ENCODE measurements at places on chromosomes 4 and X.

GRCh38 chr4:177483271-177483670, 41.0 kb upstream of the AGA start:
- DNase-seq, result no peak

GRCh38 chrX:22800806-22801205, 199.0 kb upstream of the DDX53 start:
- no peak for DNase-seq

DNA sequence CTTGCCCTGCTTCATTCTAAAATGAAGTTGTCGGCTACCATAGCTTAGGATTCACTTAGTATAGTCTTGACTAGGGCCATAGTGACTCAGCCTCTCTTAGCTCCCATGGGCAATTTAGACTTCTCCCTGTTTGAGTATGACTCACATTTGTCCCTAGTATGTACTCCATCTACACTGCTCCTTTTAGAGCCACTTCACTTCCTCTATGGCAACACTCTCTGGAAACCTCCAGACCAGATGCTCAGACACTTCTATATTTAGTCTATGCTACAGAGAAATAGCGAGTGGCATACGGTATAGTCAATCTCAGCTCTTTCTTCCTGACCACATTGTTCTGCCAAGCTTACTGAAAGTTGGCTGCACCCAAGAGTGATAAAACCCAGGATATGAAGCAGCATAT, 11.2 kb downstream of the MEPE start:
- no peak for DNase-seq

DNA sequence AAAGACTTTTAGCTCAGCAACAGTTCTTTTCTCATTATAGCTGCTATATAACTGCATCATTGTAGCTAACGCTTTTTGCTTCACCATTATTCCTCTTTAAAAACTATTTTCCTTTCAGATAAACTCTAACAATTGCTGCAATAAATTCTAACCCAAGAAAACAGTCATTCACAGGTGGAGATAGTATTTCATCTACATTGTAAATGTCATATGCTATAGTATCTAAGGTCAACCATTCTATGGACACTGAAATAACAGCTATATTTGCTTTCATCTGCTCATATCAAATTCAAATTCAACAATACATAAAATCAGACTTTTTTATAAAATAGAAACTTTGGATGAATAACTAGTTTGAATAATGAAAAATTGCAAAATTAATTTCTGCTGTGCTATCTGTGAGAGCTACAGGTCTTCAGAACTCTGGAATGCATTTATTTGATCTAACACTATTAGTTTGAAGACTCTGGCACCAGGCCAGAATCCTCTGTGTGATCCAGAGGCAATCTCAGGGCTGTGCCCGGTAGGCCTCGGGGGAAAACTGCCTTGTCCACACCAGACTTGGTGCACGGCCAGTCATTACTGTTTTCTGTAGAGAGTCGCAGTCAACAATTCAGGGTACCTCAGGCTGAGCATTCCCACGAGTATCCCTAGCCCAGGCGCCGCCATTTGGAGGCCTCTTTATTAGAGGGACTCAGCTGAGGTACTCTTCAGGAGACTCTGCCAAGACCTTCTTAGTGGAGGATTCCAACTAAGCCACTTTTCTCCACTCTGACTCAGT, 332.4 kb downstream of the SLC7A11 start:
- no peak for DNase-seq

DNA sequence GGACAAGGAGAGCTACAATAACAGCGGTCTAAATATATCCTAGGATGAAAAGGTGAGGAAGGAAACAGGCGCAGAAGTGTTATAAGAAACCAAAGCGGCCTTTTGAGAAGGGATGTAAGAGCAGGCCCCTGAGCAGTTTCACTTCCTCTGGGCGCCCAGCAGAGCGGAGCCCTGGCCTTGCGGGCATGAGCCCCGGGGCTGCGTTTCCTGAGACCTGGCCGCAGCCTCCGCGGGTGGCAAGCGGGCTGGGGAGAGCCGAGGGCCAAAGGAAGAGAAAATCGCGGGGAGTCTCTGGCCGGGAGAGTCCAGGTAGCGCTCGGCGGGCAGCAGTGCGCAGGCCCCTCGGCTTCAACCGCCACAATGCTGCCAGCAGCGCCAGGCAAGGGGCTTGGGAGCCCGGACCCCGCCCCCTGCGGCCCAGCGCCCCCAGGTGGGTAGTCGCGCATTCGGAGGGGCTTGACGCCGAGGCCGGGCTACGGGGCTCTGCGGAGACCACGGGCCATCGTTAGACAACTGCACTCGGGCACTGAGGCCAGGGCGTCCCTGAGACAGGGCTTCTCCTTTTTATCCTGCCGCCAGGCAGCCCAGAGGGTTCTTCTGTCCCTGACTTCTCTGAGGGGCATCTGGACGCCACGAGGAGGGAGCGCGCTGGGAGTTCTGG, at the start of gene BANK1:
Gene BANK1, plus strand, starts transcription at position 210 of the 661 bp plus-strand sequence. Its CDS starts 151 bp downstream, at position 361.
- no peak for DNase-seq

GRCh38 chrX:152993933-152994332, at the start of gene PNMA5:
PNMA5 (minus strand) TSS chrX:152994116; CDS start chrX:152991598, 2,518 bp downstream.
- no peak for DNase-seq

DNA sequence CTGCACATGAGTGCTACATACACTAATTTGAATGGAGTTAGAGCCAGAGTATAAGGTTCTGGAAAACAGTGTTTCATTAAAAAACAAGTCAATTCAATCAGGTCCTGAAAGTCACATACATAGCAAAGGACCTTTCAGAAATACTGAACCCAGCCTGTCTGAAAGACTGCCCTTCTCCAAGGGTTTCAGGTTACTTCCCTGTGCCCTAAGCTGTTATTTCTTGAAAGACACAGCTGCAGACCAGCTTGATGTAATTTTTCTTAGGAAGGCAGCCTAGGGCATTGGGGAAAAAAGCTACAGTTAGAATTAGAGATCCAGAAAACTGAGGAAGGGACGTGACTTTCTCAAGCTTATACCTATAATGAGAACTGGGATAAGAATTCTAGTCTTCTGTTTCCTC, 155.9 kb upstream of the MAOA start:
- DNase-seq, result no peak

DNA sequence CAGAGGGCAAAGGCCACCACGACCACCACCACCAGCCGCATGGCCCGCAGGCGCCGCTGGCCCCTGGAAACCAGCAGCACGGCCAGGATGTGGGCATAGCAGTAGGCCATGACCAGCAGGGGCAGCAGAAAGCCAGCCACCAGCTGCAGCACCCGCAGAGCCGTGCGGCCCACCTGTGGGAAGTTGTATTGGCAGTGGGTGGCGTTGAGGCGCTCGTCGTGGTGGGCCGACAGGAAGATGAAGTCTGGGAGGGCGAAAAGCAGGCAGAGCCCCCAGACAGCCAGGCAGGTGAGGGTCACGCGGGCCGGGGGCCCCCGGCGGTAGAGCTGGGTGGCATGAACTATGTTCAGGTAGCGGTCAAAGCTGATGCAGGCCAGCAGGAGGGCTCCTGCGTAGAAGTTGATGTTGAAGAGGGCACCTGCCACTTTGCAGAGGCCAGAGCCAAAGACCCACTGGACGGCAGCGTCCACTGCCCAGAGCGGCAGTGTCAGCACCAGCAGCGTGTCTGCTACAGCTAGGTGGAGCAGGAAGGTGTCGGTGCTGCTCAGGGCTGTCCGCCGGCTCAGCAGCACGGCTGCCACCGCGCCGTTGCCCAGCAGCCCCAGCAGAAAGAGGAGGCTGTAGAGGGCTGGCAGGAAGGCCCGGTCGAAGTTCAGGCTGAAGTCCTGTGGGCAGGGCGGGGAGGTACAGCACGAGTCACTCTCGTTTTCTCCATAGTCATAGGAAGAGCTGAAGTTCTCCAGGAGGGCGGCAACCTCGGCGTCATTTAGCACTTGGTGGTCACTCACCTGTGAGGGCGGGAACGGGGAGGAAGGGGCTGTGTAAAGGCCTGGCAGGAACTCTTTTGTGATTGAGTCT, 1.4 kb downstream of the CXCR3 start:
- DNase-seq, result no peak

DNA sequence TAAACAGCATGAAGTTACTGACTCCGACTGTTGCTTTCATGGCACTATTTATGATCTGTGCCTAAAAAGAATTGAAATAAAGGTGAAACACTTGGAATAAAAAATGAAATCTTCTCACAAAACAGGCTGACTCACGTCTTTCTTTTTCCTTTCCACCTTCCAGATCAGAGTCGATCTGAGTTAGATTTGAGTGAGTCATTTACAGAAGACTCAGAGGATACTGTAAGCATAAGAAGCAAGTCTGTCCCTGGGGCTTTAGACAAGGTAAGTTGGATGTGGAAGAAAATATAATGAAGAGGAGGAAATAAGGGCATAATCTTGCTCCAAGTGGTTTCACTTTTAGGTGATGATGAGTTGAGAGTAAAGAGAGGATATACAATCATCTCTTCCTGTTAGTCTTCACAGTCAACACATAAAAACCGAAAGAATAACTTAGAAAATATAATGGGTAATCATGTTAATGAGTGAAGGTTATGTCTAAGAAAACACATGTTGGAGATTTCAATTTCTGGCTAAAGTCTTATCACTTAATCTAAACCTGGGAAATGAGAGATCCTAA, 89.7 kb downstream of the SYTL5 start:
- no peak for DNase-seq

- DNase-seq, result no peak
Measured at GRCh38 chr4:23720556-23720955, 169.3 kb downstream of the PPARGC1A start.

DNA sequence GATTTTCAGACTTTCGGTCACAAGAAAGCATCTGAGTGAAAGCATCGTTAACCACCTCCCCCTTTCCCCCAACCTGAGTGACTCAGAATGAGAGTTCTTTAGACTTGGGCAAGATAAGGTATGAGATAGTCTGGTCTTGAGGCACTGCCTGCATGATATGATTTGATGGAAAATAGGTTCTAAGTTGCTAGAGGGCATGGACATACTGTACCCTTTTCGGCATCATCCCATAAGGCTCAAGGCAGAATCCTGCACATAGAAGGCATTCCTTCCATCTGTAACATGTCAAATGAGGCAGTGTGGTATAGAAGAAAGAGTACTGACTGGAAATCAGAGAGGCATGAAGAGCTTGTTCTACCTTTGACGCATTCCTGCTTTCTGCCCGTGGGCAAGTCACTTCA, 16.8 kb upstream of the AMOT start:
- no peak for DNase-seq

GRCh38 chr4:47692691-47693090, 145.2 kb downstream of the CORIN start:
- no peak for DNase-seq

DNA sequence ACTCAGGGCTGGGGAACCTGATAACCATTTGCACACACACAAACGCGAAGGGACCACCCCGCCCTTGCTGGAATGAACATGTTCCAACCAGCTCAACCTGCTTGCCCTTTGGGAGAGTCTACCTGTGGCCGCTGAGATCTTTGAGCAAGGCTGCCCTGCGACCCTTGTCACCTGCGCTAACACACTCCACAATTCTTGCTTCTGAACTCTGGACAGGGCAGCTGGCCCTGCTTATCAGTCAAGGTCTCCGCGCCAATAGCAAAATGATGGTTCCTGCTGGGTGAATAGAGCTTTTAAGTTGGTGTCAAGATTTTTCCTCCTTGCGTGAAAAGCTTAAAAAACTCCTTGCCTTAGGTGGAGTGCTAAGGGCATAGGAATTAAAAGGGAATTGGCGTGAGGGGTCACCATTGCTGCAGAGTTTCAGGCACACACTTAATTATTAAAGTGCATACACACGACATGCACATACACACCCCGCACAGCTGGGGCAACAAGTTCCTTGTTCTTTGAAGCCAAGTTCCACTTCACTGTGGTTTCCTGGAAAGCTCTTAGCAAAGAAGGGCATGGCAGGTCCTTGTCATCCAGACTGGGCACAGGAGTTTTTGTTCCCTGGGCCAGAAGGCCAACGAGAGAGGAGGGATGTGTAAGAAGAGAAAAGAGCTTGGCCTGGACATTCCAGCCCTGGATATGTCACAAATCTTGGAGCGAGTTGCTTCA, 207.7 kb downstream of the STIM2 start:
- no peak for DNase-seq

- no peak for DNase-seq
Measured at GRCh38 chr4:109169170-109169569, 133.3 kb downstream of the COL25A1 start.

- DNase-seq, result no peak
Measured at GRCh38 chrX:51332188-51332942, at the start of gene NUDT10. NUDT10 (plus strand) TSS chrX:51332822; CDS start chrX:51332966, 144 bp downstream.

- no peak for DNase-seq
Measured at GRCh38 chr4:54109241-54110018, 9.5 kb downstream of the GSX2 start.

GRCh38 chrX:65607070-65607742, 60.2 kb upstream of the MSN start:
- no peak for DNase-seq

DNA sequence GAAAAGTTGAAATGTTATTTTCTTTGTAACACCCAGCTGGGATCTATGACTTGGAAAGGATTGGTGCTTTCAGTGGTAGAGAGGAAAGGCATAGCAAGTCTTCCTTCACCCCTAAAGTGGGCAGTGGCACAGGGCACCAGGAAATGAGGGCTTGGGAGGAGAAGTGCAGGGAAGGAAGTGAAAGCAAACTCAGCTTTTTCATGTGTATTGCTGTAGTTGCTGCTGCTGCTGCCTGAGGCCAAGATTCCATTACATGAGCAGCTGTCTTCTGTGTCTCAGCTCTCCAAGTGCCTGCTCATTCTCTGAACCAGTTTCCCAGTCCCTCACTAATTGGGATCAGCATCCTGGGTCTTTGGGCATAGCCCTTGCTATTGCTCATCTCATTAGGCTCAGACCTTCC, 2.6 kb downstream of the HCCS start:
- no peak for DNase-seq

DNA sequence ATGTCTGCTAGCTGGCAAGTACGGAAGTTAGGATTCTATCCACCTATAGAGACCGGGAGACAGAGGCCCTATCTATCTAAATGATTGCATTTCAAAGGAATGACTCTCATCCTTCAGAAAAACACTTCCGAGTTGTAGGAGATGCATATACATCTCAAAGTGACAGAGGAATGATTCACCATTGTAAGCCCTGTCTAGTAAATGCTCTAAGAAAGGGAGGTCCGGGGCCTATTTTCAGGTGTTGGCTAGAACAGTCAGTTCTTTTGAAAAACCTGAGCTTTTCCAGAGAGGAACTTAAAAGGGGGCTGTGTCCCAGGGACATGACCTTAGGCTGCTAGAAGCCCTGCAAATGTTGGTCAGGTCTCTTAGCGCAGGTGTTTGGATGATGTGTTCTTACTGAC, 262.9 kb upstream of the IL1RAPL1 start:
- DNase-seq, result no peak

DNA sequence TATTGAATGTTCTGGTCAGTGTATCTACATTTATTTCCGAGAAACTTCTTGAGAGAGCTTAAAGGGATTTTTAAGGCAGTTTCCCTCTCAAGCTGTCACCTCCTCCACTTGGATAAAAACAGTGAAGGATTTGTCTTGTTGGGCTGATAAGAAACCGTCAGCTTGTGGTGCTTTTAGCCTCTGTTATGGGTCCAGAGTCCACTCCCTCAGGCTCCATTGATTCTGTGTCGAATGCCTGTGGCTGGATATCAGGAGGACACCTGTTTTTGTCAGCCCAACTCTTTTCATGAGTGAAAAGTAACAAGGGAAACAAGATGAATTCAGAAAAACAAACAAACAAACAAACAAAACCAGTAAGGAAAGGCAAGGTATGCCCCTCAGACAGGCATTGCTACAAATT, 12.4 kb downstream of the CLCN4 start:
- DNase-seq, result no peak
